ENCODE measurements at places on chromosomes 1 and 21.
A peak's percentile ranks its signal among the peaks of the same experiment; 100 is the strongest.

DNA sequence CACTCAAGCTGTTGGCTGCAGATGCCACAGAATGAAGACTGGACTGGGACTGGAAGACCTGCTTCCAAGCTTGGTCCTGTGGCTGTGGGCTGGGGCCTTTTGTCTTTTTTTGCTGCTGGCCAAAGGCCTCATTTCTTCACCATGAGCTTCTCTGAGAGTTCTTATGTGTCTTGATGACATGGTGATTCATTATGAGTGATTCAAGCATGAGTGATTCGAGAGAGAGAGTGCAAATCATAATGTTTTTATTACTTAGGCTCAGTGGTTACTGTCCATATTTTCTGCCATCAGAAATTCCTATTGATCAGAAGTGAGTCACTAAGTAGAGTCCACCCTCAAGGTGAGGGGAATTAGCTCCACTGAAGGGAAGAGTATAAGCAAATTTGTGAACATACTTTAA is 94.0 kb downstream of the PCP4 start:
- DNase-seq: no peak

- no peak for DNase-seq
Measured at GRCh38 chr1:163866564-163866963, 544.8 kb downstream of the NUF2 start.

DNA sequence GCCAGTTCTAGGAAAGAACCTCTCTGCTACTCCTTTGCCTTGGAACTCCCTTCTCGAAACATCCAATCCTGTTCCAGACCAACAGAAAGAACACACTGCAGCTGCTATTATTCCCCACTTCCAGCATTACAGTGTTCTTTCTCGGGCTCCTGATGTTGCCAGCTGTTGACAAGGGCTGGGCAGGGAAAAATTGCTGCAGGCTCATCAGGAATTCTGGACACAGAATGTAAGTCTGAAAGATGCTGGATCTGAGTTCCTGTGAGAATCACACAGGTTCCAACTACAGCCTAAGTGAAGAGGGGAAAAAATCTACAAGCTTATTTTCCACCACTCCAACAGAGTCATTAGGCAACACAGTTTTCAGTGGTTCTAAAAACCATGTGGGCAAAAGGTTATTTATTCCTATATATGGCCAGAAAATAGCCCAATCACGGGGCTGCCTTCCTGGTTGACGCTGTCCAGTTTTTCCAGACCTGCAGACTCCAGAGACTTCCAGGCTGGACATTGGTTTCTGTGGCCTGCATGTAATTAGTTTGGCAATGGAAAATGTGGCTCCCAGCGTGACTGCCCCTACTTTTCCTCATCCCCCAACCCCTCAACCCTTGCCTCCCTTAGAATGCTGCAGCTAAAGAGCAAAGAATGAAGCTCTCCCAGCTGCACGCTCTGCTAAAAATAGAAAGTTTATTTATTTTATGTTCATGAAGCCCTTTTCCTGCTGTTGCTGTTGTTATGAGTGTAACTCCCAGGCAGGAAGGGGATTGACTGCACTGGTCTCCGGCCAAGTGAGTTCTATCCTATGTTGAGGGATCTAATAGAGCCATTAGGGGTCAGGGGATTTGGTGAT is 8.3 kb upstream of the KIAA0040 start:
- no peak for DNase-seq

DNA sequence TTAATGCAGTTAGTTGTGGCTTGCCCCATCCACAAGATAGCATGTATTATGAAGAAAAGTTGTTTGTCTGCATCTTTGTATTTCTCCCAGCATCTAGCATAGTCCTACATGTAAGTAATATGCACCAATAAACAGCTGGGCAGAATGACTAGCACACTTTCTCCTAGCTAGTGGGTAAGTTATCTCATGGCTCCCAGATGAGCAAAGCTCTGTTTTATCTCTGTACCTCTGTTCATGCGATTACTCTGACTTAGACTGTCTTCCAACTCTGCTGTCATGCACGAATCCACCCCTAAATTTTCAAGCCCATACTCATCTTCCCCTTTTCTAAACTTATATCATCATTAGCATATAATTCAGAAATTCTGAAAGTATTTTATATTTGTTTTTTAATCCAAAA is 37.5 kb upstream of the KCTD3 start:
- no peak for DNase-seq

GRCh38 chr1:19412654-19413053 is 72.7 kb downstream of the CAPZB start:
- DNase-seq: no peak

DNA sequence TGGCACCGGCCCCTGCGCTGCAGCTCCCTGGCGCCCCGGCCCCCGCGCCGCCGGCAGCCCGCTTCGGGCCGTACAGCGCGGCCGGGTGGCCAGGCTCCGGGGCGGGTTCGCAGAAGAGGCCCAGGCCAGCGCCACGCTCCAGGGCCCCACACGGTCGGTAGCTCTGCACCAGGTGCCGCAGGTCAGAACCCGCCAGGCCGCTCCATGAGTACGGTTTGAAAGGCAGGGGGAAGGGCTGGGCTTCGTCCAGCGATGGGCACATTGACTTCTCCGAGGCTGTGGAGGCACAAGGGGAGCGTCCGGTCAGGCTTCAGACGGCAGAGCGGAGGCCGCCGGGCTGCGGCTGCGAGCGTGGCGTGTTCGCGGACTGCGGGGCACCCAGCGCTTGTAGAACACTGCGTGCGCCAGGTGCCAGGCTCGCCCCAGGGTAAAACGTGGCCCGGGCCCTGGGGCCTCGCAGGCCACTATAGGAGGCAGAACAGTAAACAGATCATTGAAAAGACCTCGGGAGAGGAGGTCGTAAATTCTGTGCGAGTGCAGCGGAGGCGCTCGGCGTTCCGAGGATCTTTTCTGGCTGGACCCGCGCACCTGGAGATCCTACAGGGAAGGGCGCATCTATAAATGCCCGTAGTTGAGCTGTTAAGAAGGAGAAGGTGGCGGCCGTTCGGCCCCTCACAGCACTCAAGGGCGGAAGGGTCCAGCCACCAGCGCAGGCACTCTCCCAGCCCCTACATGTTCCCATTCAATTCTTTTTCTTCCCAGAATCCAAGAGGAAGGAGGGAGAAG is 5.7 kb downstream of the GFI1 start:
- no peak for DNase-seq

GRCh38 chr1:154847891-154848290 is 22.2 kb downstream of the KCNN3 start:
- DNase-seq: no peak

GRCh38 chr1:226790545-226791181 is 51.6 kb upstream of the ITPKB start:
- DNase-seq: no peak

DNA sequence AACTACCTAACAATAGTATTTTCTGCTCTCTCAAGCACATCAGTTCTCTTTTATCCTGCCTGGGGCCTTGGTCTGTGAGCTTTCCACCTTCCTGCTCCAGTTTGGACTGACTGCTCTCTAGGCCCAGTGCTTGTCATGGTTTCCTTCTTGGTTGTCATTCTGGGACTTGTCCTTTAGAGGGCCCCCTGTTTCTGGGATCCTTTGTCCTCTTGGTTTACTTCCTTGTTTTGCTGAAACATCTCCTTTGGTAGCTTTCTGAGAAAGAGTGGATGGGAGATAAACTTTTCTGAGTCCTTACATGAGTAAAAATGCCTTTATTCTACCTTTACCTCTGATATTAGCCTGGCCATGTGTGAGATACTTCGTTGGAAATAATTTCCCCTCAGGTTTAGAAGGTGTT is 4.7 kb downstream of the SLC1A7 start:
- DNase-seq: no peak

GRCh38 chr21:14785679-14786078 is 239.6 kb upstream of the SAMSN1 start:
- no peak for DNase-seq

GRCh38 chr21:30577766-30578165 is 12.4 kb downstream of the KRTAP22-2 start:
- no peak for DNase-seq

DNA sequence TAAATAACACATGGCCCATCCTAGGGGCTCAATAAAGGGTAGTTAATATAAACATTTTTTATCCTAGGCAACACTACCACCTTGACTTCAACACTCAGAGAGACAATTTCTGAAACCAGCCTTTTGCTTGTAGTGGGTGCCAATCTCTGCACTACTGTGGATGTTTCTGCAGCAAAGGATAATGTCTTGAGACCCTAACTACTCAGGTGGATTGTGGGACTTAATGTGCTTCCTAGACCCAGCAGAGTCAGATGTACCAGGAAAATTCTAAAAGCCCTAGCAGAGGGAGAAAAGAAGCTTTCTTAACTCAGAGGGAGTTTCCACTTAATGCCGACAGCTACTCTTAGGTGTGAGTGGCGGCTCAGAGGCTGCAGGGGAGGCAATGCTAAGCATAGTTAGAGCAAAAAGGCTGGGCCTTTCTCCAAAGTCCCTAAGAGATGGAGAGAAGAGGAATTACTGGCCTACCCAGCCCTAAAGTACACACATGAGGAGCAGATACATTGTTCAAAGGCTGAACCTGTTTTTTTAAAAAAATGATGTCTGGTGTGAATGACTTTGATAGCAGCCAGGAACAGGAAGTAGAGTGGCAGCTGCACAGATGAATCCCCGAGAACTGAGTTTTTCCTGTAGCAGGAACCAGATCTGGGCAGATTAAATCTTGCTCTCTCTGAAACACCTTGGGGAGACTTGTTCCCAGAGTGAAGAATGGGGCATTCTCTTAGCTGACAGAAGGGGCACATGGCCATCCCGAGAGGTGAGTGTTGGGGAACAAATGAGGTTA is 33.5 kb upstream of the ABCD3 start:
- DNase-seq: no peak

GRCh38 chr1:68028566-68028965 is 21.9 kb downstream of the DIRAS3 start:
- no peak for DNase-seq

DNA sequence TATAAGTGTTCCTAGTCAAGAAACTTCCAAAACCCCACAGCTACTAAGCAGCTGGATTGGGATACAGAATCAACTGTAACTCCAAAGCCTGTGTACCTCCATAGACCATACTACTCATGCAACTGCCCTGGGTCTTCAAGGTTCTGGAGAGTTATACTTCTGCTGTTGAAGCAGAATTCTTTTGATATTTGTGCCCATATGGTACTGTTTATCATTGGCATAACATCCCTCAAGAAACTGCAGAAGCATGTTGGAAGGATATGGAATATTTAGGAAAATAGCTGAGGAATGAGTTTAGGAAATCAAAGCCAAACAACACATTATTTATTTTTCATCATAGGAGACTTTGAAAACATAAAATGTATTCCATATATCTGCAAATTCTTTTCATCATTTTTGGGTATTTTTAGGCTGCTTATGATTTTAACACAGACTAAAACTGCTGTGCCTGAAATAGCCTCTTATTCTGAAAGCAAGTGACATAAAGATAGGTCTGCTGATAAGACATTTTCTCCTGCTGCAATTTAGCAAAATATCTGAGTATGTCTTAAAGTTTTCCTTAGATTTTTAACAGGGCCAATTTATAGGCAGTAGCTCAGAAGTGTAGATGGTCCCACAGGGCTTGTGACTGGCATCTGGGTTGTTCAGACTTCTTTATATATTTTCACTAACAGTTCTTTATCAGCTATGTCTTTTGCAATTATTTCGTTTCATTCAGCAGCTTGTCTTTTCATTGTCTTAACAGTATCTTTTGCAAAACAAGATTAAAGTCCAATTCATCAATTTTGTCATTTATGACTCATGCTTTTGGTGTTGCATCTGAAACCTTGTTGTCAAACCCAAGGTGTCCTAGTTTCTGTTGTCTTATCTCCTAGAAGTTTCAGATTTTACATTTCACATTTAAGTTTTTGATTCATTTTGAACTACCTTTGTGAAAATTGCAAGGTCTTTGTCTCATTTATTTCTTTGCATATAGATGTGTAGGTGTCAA is 41.1 kb upstream of the ZNF124 start:
- no peak for DNase-seq

- peak; percentile 100 for DNase-seq
Measured at GRCh38 chr1:39852214-39852791, 31.0 kb downstream of the TRIT1 start.

Data from NCI-H2107 (cell line).